ENCODE measurements at places on chromosomes 5 and 9.

GRCh38 chr9:92680166-92681119 is 10.5 kb upstream of the IPPK start:
- DNase-seq, result no peak

GRCh38 chr9:137705906-137706305 is 87.1 kb downstream of the EHMT1 start:
- no peak for DNase-seq

DNA sequence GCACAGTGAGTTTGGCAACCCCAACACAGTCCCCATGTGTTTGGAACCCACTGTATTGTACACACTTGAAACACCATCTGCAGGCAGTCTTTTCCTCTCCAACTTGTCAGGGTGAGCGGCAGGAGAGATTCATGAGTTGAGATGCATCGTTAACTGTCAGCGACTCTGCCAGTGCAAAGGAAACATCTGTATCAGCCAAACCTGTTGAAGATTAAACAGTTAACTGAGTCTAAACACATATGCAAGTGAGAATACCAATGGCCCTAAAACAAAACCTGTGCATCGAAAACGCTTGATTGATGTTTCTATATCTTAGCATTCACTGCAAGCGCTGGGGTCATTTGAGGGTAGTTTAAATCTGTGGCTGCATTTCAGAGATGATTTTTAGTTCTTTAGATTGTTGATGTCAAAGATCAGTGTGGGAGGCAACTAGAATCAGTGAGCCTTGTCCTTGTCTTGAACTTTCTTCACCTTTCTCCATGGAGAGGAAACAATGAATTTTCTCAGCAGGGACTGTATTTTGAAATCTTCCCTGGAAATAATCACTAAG is 41.3 kb upstream of the PAM start:
- DNase-seq, result no peak

DNA sequence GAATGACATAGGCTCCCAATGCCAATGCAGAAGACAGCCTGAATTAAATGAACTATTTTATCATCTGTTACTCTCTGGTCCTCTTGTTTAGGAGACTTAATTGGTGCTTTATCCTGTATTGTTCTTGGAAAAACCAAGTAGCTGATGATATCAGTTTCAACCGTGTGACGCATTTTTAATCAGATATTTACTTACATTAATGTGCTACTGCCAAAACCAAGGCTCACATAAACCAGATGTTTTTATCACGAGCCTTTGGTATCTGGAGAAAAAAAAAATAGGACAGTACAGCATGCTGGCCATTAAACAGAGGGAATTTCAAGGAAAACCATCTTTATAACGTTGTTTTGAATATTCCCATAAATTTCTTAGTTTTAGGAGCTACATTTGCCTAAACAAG is 90.1 kb downstream of the ICE1 start:
- DNase-seq, result no peak

DNA sequence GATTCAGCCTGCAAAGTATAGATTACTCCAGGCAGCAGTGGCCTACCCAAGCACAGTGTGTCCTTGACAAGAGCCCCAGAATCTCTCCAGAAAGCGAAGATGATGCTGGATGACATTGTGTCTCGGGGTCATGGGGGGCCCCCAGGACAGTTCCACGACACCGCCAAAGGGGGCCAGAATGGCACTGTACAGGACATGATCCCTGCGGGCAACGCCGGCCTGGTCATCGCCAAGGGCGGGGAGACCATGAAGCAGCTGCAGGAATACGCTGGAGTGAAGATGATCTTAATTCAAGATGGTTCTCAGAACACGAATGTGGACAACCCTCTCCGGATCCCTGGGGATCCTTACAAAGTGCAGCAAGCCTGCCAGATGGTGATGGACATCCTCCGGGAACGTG is 107.0 kb upstream of the MTAP start:
- no peak for DNase-seq

GRCh38 chr9:125262294-125262991 is 817 bp downstream of the GAPVD1 start:
- DNase-seq, result no peak

DNA sequence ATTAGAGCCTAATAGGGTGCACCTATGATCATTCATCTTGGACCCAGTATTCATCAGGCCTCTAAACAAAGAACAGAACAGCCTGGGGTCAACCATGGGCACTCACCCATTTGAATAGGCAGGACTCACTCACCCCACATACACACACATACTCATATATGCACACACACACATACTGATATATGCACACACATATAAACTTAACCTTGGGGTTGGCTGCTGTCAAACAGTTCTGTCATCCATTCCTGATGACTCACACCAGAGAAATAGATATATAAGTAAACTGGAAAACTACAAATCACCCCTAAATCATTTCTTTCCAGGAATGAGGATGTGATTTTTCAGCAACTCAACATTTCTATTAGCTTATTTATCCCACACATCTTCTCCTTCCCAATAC is 51.3 kb downstream of the ARL15 start:
- no peak for DNase-seq

DNA sequence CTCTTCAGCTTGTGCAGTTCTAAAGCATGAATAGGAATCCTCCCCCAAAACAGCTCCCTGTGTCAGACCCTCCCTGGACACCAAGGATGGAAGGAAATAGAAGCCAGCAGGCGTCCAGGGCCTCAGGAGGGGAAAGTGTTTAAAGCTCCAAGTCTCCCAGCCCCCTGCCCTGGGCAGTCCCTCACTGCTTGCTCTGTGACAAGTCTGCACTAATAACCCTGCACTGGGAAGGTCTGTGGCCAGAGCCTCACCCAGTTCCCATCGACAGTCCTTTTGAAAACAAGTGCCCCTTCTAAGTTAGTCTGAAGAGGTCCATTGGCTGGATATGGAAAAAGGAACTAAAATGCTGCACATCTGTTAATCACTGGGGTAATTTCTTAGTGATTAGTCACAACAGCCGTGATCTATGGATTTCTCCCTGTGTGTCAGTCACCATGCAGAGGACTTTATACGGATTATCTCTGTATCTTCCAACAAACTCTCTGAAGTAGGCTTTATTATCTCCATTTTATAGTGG is 195.3 kb downstream of the FBXL7 start:
- DNase-seq, result no peak

DNA sequence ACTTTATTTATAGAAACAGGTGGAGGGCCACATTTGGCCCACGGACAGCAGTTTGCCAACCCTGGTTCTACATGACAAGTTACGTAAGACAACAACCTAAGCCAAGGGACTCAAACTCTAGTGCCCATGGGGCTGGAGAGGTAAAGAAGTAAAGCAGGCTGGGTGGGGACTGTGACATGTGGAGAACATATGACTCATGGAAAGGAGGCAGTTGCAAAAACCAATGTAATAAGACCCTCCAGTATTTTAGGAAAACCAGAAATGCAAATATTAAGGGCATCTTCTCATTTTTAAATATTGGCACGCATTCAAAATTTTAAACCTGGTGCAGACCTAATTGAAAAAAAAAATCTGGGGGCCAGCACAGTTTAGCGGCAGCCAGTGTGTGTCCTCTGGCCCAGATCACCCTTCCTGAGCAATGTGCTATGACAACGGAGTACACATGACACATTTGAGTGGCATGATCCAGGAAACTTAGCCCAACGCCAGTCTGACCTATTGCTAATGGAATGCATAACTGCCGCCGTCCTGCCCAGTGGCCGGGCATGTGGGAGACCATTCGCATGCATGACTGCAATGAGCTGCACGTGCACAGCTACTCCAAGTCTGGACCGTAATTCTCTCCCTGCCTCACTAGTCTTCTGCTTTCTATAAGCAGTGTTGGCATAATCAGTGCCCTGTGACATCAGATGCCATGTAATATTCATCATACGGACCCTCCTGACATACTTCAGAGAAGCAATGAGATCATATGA is 97.2 kb downstream of the SH3TC2 start:
- DNase-seq, result peak; percentile 88

- DNase-seq, result no peak
Observed at GRCh38 chr5:5497152-5497788, 74.8 kb downstream of the ICE1 start.

- no peak for DNase-seq
Observed at GRCh38 chr5:104345222-104346016, 782.8 kb upstream of the NUDT12 start.

- no peak for DNase-seq
Observed at GRCh38 chr5:22852807-22853660, at the start of gene CDH12. Gene CDH12 (minus strand): TSS chr5:22853344.
